CD4-positive, alpha-beta T cell treated with Interleukin-6 for 4 hours (primary cell): ENCODE measurements at places on chromosomes 7 and 10.
A peak's percentile ranks its signal among the peaks of the same experiment; 100 is the strongest.

DNA sequence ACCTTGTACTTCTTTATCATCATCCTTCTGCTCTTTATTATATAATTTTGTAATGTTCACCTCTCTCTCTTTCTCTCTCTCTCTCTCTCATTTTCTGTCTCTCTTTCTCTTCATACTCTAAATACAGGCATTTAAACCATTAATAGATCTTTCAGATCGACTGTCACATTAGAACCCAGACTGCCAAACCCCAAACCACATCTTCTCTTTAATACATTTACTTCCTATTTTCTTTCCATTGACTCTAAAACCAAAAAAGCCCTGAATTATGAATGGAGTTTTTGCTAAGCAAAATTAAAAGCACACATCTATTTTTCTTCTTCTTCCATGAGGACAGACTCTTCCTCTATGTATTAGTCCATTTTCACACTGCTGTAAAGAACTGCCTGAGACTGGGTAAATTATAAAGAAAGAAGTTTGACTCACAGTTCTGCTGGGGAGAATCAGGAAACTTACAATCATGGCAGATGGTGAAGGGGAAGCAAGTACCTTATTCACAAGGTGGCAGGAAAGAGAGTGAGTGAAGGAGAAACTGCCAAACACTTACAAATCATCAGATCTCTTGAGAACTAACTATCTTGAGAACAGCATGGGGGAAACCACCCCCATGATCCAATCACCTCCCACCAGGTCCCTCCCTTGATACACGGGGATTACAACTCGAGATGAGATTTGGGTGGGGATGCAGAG lies 272.7 kb upstream of the MGMT start:
- no peak for DNase-seq

DNA sequence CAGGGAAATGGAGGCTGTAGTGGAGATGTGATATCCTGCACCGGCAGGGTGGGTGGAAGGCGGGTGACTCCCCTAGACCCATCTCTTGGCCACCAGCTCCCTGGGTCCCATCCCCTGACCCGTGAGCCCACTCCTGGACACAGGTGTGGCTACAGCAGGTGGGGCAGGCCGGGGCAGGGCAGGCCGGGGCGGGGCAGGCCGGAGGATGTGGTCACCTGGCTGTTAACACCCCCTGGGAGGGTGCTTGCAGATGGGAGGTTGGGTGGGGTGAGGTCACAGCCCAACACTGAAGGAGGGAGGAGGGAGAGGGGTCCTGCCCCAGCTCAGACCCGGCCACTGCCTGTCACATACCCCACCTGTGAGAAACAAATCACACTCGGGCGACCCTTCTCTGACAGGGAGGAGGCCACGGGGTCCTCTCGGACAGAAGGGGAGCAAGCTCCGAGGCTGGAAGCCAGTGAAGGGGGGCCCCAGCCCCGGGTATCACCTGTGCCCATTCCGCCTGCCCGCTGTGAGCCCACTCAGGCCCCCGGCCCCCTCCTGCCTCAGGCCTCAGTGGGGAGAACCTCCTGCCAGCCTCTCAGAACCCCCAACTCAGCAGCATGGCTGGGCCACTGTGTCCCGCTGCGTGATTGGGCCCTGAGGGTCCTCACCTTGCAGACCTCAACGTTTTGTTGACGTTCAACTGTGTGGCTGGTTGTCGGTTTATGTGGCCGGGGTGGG lies 74.0 kb downstream of the MICALL2 start:
- DNase-seq, result no peak

DNA sequence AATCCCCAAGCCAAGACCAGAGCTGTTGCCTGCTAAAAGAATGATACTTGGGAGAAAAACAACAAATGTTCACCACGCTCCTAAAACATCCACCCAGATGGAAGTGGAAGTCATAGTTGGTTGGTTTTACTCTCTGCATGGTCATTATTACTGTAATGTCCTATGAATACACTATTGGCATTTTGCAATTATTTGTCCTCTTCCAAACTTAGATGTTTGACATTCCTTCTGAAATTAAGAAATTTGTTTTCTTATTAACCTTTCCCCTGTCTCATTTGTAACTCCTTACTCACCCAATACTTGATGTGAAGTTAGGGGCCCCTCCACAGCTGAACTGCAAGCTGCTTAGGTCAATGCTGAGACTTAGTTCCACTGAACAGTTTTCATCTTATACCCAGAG lies 383.3 kb downstream of the INHBA start:
- no peak for DNase-seq

GRCh38 chr10:19699299-19699698 lies 116.9 kb upstream of the PLXDC2 start:
- DNase-seq, result no peak

DNA sequence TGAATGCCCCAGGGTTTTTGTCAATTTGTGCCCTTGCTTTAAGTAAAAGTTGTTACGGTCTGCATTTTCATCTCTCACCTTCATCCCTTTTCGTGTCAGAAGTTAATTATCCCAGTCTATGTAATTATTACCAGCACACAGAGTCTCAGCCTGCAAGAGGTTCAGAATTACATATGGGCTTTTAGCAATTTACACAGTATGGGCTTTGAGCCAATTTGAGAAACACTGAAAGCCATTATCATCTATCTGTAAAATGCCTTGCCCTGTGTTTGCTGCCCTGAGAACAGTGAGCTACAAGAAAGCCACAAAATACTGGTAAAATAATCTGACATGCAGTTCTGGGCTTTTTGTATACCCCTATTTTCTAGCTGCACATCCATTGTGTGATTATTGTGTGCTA lies 125.6 kb upstream of the STEAP4 start:
- DNase-seq, result no peak

DNA sequence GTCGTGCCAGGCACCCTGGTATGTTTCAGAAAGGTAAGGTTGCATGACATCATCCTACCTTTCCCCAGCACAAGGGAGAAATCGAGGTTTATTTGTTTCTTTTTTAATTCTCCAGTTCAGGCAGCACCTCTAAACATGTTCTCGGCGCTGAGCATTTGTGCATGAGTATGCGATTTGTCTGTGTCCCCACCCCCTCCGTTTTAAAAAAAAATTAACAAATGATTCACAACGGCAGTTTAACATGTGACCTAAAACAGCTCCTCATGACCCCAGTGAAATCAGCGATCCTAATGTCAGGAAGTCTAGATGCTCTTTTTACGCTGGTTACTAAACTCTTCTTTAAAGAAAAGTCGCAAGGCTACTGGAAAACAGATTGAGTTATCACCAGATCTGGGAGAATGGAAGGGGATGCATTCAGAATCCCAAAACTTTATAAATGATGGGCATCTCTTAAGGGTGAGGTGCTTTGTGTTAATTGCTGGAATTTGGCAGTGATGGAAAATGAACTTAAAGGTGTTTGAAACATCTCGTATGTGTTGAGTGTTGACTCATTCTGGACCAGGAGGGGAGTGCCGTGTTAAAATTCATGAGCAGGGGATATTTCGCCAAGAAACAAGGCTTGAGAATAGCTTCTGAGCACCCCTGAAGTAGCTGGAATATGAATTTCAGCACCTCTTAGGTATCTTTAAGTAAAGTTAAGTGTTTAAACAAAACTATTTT lies 106.8 kb upstream of the PDCD4 start:
- no peak for DNase-seq

DNA sequence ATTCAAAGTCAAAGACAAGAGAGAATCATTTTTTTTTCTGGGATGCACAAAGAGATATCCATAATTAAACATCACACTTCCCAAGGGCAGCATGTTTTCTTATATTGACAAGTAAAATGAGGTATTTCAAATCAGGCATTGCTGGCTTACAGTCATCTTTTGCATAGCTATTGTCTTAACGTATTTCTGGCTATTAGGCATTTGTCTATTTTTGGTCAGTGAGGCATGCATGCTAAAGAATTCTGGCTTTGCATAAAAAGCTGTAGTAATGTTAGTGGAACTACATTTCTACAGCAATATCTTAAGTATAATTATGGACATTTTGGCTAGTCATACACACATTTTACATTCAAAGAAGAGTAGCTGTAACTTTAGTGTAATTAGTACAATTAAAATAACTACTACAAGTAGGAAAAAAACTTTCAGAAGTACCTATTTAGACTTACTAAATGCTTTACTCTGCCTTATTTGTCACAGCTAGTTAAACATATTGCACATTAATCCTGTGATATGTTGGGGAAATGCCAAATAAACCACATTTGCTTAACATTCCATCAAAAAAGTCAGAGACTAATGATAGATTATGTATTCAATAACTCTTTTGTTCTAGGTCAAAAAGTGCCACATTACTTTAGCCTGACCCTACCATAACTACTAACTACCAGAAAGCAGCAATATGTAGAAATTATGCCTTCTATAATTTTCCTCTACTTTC lies 76.4 kb downstream of the RELN start:
- DNase-seq, result no peak

DNA sequence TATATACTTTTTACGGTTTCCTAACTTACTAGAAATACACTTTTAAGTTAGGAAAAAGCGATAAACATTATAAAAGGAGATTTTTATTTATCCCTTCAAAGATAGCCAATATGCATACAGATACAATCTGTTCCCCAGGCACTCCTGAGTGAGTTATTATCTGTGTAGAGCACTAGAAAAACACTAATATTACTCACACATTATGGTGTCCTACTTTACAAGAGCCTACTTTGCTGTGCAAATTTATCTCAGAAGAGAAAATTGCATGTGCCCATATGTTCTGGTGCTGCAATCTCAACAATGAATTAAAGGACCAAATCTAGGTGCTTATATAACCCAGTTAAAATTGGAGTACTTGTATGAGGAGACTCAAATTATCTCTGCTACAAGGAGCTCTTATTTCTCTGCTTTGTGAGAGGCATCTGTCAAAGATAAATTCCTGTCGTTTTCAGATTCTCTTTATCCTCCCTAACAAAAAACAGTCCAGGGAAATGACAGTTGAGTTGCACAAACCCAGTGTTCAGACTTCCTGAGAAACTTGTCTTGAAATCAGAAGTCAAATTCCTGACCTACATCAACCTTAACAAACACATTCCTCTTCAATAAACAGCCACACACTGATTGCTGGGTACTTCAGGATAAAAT lies 28.9 kb downstream of the CPA1 start:
- DNase-seq, result no peak

DNA sequence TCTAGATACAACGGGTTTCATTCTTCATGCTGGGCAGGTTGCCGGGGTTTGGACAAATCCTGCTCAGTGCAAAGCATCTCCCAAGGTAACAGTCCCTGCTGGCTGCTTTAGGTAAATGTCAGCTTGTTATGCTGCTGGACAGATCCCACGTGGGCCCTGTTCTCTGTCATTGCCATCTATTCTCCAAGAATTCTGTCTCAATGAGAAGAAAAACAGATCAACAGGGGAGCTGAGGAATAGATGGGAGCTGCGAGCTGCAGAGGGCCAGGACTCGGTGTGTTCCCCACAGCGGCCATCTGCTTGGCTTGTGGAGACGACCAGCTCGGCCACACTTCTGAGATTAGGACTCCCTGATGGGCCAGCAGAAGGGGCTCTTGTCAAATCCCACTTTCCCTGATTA lies 235.2 kb downstream of the DPP6 start:
- DNase-seq, result no peak

GRCh38 chr10:29649561-29650551 lies 15.1 kb upstream of the SVIL start:
- no peak for DNase-seq

GRCh38 chr7:158695726-158696452 lies 8.7 kb downstream of the NCAPG2 start:
- peak; percentile 68 for DNase-seq

GRCh38 chr7:105279688-105280007 lies 109.1 kb downstream of the SRPK2 start:
- no peak for DNase-seq

DNA sequence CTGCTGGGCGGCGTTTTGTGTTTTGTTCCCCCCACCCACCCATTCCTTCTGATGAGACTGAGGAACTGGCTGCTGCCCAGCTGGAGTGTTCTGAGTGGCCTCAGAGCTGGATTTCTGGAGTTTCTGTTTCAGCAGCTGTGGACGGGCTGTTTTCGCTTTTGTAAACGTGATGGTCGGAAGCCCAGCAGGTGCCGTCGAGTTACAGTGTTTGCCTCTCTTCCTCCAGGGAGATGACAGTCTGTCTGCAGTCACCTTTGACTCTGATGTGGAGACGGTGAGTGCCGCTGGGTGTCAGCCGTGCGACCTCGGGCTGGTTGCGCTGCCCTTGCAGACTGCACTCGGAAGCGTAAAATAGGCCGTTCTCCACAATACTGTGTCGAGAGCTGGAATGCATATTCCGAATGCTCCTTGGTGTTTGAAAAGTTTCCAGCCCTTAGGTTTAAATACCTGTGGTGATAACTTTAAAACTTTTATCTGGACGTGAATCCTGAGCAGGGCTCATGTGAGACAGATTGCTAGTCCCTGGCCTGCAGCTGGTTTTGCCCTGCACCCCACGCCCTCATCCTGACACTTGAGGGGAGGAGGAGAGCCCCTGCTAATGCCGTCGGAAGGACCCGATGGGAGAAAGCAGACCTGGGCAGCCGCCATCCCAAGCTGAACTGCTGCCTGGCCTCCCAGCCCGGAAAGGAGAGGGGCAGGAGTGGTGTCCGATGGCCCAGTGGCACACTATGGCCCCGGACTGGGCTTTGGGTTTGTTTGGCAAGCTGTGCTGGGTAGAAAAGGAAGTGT lies 8.3 kb downstream of the IQCE start:
- peak; percentile 43 for DNase-seq

GRCh38 chr7:10779465-10780399 lies 193.9 kb upstream of the PHF14 start:
- no peak for DNase-seq

GRCh38 chr10:92381543-92381954 lies 90.6 kb downstream of the MARCHF5 start:
- DNase-seq, result no peak

GRCh38 chr10:9023206-9023605 lies 968.7 kb downstream of the GATA3 start:
- no peak for DNase-seq

DNA sequence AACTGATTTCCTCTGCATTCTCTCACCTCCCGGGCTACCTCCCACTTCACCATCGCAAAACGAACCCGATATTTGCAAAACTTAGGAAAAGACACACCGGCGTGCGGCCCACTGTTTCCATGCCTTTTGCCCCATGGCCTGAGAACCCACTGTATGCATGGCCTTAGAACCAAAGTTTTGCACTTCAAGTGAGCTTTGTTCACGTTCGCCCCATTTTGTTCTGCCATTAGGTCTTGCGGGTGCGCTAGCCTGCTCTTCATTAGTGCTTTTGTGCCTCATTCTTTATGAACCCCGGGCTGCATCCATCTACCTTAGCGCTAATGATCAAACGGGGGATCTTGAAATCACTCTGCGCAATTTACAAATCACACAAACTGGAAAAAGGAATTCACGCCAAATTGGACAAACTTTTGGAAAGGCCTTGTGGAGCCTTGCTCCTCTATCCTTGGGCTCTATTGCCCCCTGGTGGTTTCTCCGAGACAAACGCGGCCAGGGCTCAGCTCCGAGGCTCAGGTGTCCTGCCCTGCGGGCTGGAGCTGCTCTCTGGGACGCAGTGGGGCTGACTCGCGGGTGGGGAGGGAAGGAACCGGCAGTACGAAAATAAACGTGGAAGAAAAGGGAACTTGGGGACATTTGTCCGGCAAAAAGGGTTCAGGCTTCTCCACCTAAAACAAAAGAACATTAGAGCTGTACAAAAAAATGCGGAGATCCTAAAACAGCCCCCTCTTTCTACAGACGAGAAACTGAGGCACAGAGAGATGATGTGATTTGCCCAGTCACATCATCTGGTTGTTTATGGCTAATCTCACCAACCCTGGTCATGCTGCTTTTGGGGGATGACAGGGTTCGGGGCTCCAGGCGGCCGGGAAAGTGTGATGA lies 300.4 kb upstream of the NFE2L3 start:
- DNase-seq, result peak; percentile 65
